CD4-positive, alpha-beta T cell treated with Interleukin-10 for 1 hour (primary cell): ENCODE measurements at places on chromosomes 2 and 18.

DNA sequence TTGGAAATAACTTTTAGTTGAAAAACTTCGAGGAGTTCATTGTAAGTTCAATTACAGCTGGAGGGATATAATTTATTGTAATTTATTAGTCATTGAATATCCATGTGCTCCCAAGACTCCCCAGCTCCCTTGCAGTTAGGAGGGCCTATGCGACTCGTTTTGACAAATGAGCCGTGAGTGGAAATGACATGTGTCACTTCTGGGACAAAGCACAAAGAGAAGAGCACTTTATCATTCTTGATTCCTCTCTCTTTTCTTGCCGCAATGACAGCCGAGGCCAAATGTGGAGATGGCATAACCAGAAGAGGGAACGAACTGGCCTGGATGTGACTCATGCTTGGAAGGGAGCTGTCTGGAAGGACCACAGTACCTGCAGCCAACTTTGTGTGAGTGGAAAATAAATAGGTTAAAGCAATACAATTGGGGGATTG, 44.2 kb upstream of the ITSN2 start:
- no peak for DNase-seq

- DNase-seq = no peak
Observed at GRCh38 chr2:72778410-72778809, 47.4 kb downstream of the EXOC6B start.

GRCh38 chr2:14120376-14120775, 512.1 kb upstream of the LRATD1 start:
- no peak for DNase-seq

DNA sequence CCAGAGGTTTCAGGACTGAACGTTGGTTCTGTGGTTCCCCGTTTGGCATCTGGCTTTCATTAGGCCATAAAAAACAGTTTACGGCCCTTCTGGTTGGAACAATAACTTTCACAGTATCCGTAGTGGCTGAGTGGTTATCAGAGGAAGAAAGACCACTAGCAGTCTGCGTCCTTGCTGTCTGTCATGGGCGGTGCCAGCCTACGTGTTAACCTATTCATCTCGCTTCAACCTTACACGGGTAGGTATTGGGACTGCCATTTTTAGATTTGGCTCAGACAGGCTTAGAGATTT, 42.6 kb upstream of the ROCK2 start:
- no peak for DNase-seq

DNA sequence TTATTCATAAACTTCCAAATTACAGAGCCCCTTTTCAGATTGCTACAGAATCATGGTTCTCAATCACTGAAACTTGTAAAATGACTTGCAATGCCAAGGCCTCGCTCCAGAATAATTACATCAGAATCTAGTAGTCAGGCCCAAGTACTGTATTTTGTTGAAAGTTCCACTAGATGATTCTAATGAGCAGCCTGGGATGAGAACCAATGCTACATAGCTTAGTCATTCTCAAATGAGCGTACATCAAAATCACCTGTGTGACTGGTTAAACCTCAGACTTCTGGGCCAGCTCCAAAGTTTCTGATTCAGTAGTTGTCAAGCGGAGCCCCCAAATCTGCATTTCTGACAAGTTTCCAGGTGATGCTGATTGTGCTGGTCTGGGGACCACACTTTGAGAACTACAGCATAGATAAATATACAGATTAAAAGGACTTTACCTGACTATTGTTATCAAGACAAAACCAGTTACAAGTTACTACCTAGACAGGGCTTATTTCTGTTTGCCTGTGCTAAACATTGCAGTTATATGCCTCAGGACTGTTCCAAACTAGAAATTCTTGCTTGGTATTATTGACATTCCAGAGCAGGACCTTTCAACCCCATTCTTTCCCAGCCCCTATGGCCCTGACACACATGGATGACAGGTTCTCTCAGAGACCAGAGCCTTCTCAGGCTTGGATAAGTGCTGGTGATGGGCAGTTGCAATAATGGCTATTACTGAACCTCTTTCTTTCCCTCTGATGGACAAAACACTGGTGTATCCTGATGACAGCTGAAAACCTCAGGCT, 83.1 kb downstream of the UPP2 start:
- no peak for DNase-seq

- no peak for DNase-seq
Observed at GRCh38 chr2:234973008-234973407, 21.2 kb downstream of the SH3BP4 start.

- DNase-seq = no peak
Observed at GRCh38 chr2:68336192-68336591, 16.4 kb upstream of the CNRIP1 start.

- no peak for DNase-seq
Observed at GRCh38 chr18:9333441-9334328, 888 bp upstream of the TWSG1 start.

DNA sequence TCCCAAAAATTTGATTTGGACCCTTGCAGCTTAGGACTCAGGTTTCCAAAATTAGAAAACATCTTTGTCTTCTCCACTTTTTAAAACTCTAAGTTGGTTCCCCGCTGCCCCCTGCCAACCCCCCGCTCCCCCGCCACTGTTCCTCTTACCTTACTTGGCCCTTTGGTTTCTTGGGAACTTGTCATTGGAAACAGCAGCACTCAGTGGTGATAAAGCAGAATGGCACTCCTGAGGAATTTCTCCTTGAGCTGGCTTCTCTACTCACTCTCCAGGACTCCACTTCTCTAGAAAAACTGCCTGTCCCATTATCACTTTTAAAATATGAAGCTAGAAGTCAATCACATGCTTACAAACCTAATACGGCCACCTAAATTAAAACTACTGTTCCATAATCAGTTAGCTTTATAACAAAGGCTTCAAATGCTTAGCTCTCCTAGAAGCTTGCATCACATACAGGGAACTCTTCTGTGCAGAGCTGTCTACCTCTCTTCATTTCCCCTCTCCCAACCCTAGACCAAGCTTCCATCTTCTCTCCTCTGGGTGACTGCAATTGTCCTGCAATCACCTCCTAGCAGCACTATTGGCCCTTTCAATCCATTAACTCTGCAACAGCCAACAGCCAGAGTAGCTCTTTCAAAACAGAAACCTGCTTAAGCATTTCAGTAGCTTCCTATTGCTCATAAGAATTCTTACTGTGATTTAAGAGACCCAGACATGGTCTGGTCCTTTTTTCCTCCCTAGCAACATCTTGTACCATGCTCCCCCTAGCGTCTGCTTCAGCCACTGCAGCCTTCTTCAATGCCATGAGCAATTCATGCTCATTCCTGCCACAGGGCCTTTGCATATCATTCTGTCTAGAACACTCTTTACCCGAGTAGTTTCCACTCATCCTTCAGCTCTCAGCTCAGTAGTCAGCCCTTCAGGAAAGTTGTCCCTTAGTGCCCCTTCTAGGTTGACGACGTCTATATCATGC, 15.2 kb upstream of the PLEKHM3 start:
- DNase-seq = peak; percentile 69

GRCh38 chr2:172038604-172039003, 38.9 kb downstream of the METAP1D start:
- DNase-seq = no peak

DNA sequence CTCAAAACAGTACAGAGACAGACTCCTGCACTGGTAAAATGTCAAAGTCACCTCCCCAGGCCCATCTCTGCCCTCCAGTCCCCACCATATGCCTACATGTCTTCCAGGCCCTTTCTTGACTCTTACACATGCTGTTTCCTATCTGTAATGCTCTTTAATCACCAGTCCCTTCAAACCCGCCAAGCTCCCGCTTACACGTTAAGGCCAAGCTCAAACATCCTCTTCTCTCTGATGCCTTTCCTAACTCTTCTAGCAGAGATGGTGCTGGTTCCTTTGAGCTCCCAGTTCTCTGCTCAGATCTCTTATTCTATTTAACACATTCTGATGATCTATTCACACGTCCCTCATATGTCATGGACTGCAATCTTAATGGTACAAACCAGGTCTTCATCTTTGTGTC, 5.0 kb downstream of the EVA1A start:
- DNase-seq = no peak

DNA sequence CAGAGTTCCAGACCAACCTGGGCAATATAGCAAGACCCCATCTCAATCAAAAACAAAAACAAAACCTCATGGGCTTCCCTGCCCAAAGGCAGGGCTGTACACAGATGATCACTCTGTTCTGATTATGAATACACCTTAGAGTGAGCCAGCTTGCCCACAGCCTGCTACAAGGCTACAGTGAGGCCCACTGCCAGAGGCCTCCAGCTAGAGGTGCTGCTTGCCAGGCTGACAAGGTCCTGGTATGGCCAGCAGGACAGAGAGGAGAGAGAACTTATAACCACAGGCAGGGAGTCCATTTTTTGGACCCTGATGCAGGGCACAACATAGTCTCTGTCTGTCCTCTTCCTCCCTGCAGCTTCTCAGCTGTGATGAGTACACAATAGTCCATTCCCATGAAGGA, 41.5 kb downstream of the KANSL3 start:
- no peak for DNase-seq

GRCh38 chr2:239920693-239921365, 104.3 kb downstream of the NDUFA10 start:
- DNase-seq = no peak

- no peak for DNase-seq
Observed at GRCh38 chr2:182359990-182360662, 66.7 kb downstream of the PDE1A start.

DNA sequence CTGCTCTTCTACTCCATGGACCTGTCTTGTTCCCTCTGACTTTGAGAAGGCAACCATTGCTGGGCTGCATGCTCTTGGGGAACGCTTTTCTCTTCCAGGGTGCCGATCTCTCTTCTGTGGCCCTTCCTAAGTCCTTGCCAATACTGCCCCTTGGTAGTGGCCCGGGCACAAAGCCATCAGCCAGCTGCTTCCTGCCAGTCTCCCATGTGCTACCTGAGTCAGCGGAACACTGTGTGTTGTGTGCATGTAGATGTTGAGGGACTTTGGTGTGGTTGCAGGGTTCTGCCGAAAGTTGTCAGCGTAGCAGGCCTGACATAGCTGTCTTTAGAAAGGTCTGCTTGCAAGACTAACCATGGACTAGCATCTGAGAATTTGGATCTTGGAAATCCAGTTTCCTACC, 35.4 kb downstream of the MGAT5 start:
- DNase-seq = no peak

DNA sequence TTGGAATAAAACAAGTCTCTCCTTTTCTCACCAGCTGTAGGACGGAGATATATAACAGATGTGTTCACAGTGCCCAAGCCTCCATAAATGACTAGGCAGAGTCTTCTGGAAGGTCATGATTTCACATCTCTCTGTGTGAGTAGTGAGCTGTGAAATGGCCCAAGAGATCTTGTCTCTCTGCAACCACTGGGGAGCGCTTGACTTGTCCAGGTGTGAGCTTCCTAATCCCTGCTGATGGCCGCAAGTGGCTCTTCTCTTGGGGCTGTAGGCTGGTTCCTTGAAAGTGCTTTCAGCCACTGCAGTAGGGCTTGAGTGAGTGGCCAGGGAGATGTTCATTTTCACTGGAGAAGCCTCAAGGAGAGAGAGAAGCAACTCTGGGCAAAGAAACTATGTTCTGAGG, 38.1 kb upstream of the OTOS start:
- DNase-seq = no peak

DNA sequence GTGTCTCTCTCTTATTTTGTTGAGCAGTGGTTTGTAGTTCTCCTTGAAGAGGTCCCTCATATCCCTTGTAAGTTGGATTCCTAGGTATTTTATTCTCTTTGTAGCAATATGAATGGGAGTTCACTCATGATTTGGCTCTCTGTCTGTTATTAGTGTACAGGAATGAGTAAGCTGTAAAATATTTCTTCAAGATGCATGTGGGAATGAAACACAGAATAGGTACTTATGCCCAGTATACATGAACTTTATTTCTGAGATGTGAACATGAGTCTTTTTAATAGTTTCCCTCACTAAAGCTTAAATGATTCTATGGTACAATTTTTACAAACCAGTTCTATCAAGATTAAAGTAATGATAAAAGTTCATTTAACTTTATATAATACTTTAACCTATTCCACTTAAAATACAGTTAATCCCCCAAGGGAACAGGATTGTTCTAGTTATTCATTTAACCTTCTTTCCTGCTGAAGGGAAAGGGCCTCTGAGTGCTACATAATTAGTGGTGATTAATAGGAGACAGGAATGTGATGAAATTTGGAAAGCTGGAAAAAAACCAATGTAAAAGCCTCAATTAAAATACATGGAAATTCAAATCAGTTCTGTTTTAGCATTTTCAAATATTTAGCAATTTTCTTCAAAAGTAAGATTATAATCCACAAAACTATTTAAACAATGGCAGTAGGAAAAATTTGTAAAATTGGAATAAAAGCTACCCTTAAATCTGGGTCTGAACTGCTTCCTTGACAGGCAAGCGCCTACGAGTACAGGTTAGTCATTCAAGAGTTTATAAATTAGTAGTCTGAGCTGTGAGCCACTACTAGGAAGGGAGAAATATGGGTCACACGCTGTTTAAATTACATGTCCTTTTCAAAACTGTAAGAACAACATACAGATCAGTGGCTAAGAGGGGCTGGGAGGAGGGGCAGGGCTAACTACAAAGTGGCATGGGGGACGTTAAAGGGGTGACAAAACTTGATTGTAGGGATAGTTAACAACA, 28.9 kb downstream of the SPIRE1 start:
- no peak for DNase-seq

GRCh38 chr18:34959211-34959829, 81.9 kb upstream of the MAPRE2 start:
- DNase-seq = no peak

DNA sequence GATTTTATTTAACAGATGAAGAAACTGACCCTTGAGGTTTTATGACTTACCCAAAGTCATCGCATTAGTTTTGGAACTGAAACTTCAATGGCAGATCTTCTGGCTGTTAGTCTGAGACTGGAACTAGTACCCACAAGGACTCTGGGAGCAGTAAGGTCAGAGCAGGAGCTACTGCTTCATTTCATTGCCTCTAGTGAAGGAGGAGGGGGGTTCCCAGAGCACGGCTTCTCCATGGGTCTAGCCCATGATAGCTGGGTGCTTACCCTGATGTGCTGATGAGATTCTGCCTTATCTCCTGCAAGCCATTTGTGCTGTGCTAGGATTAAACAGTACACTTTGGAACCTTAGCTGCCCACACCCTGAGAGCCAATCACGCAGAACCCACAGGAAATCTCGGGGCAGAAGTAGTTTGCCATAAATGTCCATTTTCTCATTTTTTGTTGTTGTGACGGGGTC, 5.4 kb upstream of the RNASEH1 start:
- DNase-seq = no peak

DNA sequence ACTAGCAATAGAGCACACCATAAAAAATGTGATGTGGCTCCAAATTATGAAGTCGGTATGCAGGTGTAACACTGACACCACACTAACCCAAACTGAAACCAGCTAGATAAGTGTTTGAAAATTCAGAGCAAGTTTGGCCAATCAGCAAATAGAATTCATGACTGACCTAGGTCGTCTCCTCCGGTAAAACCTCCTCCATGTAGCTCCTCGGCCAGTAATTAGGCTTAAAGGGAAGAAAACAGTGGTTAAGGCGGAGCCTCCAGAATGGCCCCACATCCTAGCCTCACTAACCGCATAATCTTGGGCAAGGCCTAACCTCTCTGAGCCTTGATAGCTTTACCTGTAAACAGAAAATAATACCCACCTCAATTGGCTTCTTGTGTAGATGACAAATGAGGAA, 30.1 kb downstream of the C1D start:
- no peak for DNase-seq
